ENCODE measurements at places on chromosomes 4 and X.

GRCh38 chrX:11992271-11992670 is 146.0 kb upstream of the FRMPD4 start:
- DNase-seq = no peak

DNA sequence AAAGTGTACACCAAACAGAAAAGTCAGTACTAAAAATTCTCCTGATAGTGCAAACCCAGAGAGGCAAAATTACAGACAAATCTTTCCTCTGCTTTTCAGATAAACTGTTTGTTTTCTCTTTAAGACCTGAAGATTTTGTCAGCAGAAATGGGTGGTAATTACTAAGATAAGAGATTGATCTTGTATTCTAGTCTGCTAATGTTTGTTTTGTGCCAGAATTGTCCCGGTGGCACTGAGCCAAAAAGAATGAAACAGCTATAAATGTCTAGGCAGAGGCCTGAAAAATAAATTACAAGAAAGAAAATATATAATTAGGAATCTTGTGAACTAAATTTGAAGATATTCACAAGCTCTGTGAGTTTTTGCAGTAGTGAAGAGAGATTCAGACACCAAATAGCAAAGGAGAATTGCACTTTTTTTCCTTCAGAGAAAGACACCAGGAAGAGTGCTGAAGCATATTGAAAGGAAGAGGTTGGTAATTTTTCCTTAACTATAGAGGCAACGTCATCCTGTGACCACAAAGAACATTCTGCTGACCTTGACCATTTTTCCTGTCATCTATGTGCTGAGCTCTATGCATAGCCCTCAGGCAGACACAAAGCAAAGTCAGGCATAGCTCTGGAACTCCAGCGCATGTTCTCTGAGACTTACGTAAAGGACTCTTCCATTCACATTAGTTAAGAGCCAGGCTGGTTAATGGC is 314.5 kb upstream of the RASGEF1B start:
- DNase-seq = no peak

- no peak for DNase-seq
Measured at GRCh38 chr4:6389142-6389825, 83.1 kb downstream of the PPP2R2C start.

DNA sequence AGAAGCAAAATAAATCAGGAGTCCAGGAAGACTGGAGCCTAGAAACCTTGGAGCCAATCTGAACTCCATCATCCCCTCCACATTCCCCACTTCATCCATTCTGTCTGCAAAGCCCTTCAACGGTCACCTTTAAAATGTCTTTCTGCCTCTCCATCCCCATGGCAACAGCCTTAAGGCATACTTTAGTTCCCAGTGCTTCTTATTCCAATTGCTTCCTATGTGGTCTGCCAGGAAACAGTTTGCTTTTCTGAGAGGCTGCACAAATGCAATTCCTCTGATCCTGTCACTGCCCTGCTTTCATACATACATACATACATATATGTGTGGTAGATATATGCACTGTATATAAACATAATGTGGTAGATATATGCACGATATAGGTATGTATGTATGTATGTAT is 786 bp upstream of the MAGEH1 start:
- DNase-seq = no peak

- DNase-seq = no peak
Measured at GRCh38 chr4:122823476-122823875, 3.2 kb upstream of the FGF2 start.

GRCh38 chr4:94689155-94689860 is 68.4 kb upstream of the BMPR1B start:
- no peak for DNase-seq

- no peak for DNase-seq
Measured at GRCh38 chr4:13483136-13483767, 888 bp downstream of the RAB28 start.

GRCh38 chr4:40577588-40578253 is 51.9 kb downstream of the RBM47 start:
- no peak for DNase-seq

- no peak for DNase-seq
Measured at GRCh38 chr4:138673053-138673452, 342.5 kb upstream of the NOCT start.

GRCh38 chr4:12932203-12932788 is 551.8 kb downstream of the RAB28 start:
- DNase-seq = no peak

DNA sequence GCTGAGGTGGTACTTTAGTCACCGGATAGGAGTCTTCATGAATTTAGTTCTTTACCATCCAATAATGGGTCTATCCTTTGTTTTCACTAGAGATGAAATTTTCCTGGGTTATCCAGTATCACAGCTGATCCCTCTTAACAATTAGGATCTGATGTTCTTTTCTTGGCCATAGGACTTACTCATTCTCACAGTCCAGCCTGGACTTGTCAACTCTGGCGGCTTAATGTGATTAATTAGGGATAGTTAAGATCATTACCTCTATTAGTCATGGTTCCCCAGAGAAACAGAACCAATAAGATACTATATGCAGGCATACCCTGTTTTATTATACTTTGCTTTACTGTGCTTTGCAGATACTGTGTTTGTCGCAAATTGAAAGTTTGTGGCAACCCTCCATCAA is 272.7 kb upstream of the FAT4 start:
- DNase-seq = no peak

DNA sequence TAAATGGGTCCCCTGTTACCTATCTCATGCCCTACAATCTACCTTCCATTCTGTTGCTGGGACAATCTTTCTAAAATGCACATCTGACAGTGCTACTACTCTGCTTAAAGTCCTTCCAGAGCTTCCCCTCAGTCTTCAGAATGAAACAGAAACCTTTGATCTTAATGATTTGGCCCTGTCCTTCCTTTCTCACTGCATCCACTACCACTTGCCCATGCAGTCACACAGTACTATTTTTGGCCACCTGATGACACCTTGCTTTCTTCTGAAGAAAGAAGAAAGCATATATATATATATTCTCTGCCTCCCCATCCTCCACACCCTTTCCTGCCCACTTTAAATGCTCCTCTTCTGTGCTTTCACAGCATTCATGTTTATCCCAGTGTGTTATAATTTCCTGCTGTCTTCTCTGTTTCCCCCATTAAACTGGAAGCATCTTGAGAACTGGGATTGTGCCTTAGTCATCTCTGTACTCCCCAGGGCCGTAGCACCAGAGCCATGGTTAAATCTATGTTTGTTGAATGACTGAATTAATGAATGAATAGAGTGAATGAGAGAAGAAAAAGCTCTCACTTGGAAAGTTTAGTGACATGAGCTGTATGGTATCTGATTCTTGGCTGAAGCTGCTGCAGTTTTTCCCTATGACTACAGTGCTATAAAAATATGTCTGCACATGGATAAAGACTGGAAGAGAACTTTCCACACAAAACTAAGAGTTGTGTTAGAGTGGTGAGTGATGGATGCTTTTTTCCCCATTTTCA is 56.2 kb downstream of the RTL9 start:
- DNase-seq = no peak

GRCh38 chr4:158857951-158858350 is 89.1 kb downstream of the FNIP2 start:
- DNase-seq = no peak

DNA sequence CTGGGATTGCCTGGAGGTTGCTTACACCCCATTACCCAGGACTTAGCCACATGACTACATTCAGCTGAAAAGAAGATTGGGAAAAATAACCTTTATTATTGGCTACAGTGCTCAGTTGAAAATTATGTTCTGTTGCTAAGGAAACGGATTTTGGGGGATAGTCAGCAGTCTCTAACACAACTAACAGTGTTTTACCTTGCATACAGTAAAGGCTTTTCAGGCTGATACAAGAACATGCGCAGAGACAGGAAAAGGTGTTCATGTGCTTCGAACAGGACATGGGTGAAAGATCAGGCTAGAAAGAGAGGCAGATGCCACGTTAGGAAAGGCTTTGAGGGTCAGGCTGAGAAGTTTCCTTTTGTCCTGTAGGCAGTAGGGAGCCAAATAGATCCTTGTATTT is 14.8 kb upstream of the RHOH start:
- no peak for DNase-seq

GRCh38 chr4:174244441-174244840 is 39.0 kb downstream of the FBXO8 start:
- no peak for DNase-seq

DNA sequence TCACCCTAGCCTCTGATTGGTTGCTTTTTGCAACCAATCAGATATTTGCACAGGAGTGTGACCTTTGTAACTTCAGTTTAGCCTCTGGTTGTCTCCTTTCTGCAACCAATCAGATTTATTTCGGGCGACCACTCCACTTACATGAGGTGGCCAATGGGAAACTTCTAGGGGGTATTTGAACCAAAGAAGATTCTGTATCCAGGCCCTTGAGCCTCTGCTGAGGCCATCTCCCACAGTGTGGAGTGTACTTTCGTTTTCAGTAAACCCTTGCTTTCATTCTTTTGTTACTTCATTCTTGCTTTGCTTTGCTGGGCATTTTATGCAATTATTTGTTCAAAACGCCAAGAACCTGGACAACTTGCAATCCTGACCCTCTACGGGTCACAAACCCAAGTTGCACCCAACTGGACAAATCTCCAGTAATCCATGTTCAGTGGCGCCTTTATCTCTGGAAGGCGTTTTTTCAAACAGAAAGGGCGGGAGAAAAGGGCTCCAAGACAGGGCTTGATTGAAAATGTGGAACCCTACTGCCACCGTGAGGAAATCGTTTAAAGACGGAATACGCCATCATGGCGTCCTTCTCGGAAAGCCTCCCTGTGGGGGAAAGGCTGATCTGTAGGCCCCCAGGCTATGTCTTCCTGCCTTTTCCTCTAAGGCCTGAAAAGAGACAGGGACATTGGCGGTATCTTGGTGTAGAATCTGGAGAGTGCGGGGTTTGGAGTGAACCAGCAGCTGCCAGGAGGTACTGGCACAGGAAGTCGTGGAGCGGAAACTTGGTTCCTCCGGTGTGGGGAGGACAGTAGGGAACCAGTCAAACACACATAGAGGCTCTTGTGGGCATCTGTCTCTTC is 184.6 kb downstream of the OR13H1 start:
- DNase-seq = peak; percentile 64

DNA sequence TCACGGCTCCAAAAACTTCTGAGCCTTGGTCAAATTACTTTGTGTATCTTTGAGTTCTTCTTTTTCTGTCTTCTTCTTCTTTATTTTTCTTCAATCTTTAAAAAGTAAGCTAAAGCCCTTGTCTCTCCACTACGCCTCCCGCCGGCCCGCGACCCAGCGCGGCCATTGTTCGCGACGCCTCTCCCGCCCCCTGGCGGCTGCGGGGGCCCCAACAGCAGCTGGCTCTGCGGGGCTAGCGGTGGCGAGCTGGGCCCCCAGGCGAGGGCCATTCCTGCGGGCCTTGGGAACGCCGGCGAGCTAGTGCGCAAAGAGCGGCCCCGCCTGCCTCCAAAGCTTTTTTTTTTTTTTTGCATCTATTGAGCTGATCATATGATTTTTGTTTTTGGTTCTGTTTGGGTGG is 119.1 kb downstream of the TGIF2LX start:
- no peak for DNase-seq

DNA sequence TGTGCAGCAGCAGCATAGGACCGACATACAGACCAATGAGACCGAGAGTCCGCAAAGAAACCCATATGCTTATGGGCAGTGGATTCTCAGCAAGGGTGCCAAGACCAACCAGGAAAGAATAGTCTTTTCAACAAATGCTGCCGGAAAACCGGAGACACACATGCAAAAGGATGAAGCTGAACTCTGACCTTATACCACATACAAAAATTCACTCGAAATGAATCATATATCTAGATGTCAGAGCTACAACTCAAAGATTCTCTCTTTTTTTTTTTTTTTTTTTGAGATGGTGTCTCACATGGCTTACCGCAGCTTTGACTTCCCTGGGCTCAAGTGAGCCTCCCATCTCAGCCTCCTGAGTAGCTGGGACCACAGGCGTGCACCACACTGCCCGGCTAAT is 16.0 kb upstream of the MXD4 start:
- DNase-seq = no peak

DNA sequence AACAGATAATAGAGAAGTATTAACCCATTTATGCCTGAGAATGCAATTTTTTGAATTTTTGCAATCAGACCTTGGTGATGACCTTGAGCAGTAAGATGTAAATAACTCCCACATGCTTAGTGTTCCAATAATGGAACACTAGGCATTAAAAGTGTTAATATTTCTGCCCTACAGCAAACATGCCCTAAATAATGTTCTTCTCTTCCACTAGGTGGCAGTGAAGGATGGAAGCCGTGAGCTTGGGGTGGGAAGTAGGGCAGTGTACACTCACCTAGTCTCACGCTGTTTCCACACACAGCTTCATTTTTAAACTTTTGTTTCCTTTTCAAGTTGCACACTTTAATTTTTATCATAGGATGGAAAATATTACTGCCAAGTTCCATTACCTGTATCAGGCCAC is 613.1 kb upstream of the HS3ST1 start:
- no peak for DNase-seq

DNA sequence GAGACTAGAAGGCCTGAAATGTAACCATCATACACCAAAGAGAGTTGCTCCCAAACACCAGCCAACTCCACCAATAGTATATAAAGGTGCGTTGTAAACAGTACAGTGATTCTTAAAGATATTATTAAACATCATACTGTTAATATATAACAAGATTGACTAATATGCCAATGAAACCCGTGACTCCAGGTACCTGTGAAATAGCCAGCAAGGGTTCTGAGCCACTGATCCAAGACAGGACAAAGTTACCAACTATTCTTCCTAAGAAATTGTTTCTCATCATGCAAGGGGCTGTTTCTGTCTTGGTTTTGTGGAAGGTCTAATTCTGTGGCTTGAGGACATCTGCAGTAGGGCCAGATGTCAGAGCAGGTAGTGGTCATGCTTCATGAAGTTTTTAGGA is 47.2 kb downstream of the FHL1 start:
- DNase-seq = no peak

DNA sequence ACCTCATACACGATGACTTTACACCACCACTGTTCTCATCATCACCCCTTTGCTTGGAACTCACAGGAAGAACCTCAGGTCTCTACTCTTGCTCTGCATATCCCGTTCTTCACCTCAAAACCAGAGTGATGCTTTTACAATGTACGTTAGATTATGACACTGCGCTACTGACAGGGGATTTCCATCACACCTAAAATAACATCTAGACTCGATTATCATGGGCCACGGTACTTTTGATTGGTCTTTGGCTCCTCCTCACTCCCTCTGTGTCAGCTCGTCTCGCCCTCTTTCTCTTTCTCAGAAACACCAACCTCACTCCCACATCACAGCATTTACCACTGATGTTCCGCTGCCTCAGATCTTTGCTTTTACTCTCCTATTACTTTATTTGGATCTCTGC is 172.4 kb downstream of the TLL1 start:
- DNase-seq = no peak

- no peak for DNase-seq
Measured at GRCh38 chr4:98289375-98289774, 28.2 kb downstream of the RAP1GDS1 start.

GRCh38 chr4:70183168-70183939 is 12.2 kb upstream of the ODAM start:
- no peak for DNase-seq

DNA sequence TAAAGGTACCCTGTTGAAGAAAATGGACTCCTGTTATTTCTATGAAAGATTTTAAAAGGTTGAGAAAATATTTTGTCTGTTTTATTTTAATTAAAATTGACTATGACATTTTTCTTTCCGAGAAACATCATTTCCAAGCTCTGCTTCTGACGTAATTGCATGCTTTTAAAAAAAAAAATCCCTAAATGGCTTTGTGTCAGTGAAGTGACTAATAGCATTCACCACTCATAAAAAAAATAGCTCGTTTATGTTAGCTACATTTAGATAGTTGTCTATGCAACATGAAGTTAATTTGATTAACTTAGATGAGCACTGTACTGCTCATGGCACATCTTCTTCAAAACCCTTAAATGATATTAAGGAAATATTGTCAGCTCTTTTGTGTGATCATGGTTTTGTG is 105.1 kb upstream of the KLHL13 start:
- no peak for DNase-seq
